ENCODE measurements at places on chromosomes 2 and 18.

DNA sequence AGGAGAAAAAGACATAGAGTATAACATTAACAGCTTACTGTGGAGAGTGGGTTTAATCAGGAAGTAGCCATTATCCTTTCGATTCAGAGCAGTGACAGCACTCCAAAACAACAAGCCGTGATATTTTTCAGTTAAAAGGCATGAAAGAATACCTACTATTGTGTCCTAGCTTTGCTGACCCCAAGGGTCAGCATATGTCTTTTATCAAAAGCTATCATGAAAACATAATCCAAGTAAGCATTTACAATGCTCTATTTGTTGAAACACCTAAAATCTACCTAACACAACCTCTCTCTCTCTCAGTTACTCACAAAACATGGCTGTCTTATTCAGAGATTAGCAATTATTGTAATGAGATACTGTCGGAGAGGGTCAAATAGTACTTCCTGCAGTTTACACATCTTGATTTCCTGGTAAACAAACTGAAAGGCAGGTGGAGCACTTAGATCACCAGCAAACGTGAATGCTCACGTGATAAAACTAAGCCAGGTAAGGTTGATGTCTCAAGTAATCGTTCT lies 100.0 kb downstream of the BAZ2B start:
- DNase-seq: peak; percentile 30

DNA sequence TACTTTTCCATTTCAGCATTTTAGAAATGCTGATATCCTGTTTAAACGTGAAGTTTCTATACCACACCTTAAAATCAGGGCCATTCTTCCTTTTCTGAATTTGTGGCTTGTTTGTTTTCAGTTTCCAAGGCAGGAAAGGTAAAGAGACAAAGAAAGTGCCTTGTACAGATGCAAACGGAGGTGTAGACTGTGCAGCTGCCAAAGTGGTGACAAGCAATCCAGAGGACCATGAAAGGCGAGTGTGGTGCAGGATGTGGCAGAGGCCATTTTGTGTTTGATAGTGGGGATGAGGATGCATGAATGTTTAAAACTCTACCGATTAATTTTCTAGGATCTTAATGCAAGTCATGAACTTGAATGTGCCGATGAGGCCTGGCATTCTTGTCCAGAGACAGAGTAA lies 733 bp downstream of the C2orf74 start:
- no peak for DNase-seq

DNA sequence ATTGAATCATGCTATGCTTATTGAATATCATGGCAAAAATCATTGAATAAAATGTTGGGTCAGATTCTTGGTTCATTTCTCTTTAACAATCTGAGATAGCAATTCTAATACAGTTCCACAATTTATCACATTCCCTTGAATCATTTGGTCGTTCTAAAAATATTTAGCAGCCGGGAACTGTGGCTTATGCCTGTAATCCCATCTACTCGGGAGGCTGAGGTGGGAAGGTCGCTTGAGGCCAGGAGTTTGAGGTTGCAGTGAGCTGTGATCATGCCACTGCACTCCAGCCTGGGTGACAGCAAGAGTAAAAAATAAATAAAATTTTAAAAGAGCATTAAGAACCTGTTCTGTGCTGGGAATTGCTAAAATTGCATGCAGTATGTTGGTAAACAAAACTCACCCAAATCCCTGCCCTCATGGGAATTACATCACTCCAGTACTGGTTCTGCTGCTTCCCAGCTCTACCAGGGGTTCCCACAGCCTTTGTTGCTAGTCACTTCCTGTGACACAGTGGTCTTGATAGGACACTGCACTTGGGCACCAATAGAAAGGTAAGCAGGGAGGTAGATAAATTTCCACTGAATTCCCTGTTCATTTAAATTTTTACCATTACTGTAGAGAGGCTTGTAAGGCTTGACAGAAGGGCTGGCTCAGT lies 200.4 kb downstream of the CTNNA2 start:
- no peak for DNase-seq

- DNase-seq: no peak
Observed at GRCh38 chr2:171524018-171524401, 1.7 kb downstream of the CYBRD1 start.

GRCh38 chr2:228105526-228106250 lies 75.8 kb downstream of the SPHKAP start:
- DNase-seq: no peak

DNA sequence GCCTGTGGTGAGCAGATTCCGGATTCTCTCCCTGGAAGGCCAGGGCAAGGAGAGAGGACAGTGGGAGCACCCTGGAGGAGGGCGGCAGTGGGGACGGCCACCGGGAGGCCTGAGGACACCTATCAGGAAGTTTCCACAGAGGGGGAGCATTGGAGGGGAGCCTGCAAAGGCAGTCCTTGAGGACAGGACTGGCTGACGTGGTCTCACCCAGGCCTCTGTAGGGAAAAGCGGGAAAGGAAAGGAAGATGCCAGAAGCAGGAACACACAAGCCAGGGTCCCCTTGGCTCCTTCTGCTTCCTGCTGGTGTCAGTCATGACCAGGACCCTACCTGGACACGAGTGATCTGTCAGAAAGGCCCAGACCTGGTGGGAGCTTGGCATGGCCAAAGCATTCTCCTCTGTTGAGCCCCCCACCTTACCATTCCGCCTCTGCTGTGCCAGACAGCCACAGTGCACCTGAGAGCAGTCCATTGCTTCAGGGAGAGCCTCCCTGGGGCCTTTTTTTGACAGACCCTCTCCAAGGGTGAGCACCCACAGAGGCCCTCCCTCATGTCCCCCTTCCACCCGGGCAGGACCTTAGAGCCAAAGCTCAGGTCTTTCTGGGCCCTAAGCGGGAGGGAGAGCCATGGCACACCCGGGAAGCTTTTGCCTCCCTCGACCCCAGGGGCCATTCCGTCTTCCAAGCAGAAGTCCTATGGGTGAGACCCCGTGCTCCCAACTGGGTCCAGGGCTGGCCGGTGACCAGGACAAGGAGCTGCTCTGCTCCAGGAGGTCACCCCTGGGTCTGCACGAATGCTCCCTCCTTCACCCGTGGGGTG lies 333.1 kb downstream of the DYSF start:
- no peak for DNase-seq

DNA sequence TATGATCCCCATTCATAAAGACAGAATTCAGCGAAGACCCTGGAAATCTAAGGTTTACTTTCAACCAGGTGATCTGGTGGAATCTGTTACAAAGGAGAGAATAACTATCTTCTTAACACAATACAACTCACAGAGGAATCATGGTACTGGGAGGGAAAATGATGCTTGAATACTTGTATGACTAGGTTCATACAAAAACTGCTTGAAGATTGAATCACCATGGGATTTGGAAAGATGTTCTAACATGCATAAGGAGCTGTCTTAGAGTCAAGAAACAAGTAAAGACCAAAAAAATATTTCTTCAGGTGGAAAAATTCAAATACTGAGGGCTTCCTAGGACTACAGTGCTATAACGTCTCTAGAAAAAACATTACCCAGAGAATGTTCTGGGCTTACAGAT lies 32.2 kb downstream of the COL5A2 start:
- no peak for DNase-seq

DNA sequence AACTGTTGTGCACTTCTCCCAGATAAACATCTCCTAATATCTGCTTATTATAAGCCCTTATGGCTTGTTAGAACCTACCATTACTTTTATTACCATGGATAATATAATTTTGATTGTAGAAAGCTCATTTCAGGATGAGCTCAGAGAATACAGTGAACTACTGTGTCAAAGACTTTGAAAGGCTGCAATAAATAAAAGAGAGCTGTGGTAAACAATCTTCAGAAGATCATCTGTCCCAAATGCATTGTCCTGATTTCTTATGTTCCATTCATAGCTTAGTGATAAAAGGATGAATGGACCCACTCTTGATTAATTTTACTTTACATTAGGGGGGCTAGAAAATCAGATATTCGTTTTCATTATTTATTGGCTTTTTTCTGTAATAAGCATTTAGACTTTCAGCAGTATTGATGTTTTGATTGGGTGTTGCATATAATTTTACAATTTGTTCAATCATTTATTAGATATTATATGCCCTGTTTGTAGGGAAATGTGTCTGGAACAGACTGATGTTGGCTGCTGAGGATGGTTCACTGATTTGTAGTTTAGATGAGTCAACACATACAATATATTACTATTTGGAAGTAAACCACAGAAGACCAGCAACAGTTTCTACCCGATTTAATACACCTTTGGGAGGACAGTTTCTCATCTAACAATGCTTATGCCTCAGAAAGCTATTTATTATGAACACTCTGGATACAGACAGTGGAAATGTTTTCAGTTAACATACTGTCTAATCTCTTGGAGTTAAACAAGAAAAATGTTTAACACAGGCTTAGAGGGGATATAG lies 147.2 kb downstream of the TMEFF2 start:
- no peak for DNase-seq

GRCh38 chr2:33081691-33082090 lies 134.9 kb downstream of the LTBP1 start:
- DNase-seq: peak; percentile 1

GRCh38 chr2:168201584-168202116 lies 45.7 kb downstream of the STK39 start:
- DNase-seq: no peak

DNA sequence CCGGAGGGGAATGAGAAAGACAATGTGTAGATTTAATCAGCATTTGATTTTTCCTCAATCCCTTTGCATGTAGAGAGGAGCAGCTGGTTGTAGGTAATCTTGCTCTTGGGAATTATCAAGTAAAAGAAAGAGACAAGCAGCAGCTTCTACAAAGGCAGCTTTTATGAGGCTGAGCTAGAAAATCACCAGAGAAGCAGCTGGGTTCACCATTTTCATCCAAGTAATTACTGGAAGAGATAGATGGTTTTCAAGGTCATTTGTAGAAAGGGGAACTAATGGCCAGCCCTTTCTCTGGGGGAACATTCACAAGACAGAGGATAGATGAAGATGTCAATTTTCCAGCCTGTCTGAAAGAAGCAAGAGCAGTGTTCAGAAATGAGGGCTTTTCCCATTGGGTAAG lies 113.0 kb downstream of the RND3 start:
- no peak for DNase-seq

DNA sequence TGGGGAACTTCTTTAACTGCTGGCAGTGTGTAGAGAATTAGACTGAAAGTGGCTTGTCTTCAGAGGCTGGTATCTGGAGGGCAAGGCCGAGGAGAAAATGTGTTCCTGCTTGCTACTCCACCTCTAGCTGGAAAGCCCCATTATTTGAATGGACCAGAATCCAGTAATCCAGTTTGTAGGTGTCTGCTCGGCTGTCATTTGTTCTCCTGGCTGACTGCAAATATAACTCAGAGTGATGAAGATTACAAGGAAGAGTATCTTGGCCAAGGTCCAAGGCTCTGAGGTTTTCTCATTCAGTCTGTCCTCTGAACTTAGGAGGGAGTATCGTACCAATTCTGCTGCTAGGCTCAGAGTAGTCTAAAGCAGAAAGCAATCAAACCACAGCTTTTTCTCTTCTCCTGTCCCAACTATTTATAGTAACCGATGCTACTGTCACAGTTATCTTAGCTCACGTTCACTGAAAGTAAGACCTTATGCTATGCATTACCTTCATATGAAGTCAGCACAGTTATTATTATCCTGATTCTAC lies 228.6 kb downstream of the SETBP1 start:
- DNase-seq: no peak

- DNase-seq: no peak
Observed at GRCh38 chr2:598058-598802, 79.0 kb downstream of the TMEM18 start.

DNA sequence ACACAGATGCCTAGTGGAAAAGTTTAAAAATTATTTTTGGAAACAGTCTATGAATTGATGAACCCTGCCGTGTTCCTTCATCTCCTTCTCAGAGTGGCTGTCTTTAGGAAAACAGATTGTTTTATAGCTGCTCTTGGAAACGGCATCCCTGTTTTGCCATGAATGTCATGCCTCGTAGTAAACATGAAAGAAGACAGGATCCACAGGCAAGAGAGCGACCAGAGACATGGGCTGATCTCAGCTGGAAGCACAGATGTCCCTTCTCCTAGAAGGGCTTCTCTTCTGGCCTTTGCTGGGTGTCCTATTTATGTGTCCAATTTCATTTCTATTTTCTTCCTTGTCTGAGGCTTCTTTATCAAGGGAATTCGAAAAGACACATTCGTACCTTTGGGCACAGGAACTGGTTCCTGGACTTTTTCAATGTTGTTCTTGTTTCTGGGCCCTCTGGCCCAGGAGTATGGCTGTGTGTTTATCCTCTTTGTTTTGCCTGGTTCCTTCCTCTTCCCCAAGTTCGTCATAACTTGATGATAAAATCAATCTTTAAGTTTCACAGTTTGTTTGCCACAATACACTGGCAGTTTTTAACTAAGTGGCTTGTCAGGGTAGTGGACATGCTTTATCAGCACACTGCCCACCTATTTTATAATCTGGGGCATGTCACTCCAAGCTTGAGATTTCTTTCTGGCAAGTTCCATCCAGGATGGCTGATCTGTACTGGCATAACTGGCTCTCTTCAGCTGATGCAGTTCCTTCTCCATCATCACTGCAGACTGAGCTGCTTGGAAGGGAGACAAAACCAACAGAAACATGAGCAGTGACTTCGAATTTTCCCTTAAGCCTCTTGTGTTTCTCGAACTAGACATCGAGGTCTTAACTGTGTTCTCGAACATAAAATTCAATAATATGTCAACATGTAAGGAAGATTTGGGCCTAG lies 63.2 kb upstream of the MGAT4A start:
- DNase-seq: no peak

DNA sequence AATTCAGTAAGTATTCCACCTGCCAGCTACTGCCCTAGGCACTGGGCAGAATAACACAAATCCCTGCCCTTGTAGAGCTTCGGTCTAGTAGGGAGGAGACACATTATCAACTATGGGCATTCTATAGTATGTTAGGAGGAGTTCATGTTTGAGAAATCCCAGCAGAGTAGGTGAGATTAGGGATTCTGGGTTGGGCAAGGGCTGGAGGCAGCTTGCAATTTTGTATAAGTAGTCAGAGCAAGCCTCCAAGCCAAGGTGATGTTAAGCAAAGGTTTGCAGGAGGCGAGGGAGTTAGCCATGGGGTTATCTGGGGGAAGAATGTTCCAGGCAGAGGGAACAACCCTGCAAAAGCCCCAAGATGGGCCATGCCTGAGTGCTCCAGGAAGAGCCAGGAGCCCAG lies 187.9 kb upstream of the HS6ST1 start:
- DNase-seq: no peak

- DNase-seq: no peak
Observed at GRCh38 chr18:57089702-57090101, 57.2 kb upstream of the BOD1L2 start.

GRCh38 chr2:176130147-176130956 lies 847 bp downstream of the HOXD8 start:
- no peak for DNase-seq

GRCh38 chr2:10303181-10303693 lies 533 bp downstream of the HPCAL1 start:
- DNase-seq: no peak

- DNase-seq: peak; percentile 33
Observed at GRCh38 chr2:218168635-218169462, 2.1 kb upstream of the CXCR1 start.

DNA sequence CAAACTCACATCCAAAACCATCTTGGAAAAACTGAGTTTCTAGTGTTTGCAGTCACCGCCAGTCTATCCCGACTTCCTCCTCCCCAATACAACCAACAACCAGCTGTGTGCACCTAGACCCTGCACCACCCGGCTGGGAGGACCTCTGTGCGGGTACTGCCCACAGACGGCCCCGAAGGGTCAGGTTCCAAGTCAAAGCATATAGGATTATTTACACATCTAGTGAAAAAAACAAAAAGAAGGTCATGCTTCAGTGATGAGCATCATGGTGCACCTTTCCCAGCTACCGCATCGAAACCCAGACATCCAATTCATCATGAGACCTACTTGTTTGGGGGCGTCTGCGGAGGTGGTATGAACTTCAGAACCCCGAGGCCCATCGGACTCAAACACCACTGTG lies 124.8 kb downstream of the ZNF516 start:
- no peak for DNase-seq
